Brain pericyte (primary cell): ENCODE measurements at places on chromosomes 3 and 15.
A peak's percentile ranks its signal among the peaks of the same experiment; 100 is the strongest.

- DNase-seq = no peak
These were observed 17.6 kb upstream of the TRAT1 start for GRCh38 chr3:108804966-108805365.

DNA sequence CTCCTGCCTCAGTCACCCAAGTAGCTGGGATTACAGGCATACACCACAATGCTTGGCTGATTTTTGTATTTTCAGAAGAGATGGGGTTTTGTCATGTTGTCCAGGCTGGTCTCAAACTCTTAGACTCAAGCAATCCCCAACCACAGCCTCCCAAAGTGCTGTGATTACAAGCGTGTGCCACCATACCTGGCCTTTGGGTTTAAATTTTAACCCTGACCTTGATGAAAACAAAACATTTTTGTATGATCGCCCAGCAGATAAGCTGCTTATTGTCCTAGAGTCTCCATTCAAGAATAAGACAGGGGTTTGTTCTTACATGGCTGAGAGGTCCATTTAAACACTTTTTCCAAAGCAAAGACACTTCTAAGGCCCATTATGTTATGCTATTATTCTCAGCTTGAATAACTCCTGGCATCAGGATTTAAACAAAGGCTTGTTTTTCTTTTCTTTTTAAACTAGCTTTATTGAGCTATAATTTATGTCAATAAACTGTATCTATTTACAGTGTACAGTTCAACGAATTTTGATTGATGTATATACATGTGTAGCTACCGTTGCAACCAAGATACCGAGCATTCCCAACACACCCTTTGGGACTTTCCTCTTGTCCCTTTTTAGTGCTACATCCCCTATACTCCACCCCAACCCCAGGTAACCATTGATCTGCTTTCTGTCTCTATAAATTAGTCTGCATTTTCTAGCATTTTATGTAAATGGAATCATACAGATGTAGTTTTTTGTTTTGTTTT lies 1.4 kb upstream of the MUC13 start:
- DNase-seq = no peak

- DNase-seq = peak; percentile 58
These were observed 54.6 kb upstream of the MYZAP start for GRCh38 chr15:57537072-57537471.

GRCh38 chr3:72724070-72724469 lies 124.2 kb downstream of the SHQ1 start:
- no peak for DNase-seq

- no peak for DNase-seq
These were observed 1089.8 kb downstream of the TUSC7 start for GRCh38 chr3:117799387-117799735.

- DNase-seq = no peak
These were observed 32.8 kb upstream of the MRPL3 start for GRCh38 chr3:131535596-131535995.

- DNase-seq = no peak
These were observed 259.3 kb downstream of the MAGI1 start for GRCh38 chr3:65779390-65779789.

DNA sequence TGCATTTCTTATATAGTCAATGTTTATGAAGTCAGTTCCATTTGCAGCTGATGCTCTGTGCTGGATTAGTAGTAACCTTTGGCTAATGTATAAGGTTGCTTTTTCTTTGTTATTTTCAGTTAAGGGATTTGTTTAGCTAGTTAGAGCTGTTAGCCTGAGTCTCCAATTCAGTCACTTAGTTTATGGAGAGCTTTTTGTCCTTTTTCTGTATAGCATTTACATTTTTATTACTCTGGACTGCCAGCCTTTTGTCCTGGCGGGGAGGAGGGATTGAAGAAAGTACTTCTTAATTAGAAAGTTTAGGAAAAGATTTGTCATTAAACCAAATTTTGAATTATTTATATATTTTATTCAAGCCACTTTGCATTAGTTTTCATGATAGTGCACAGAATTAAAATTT lies 52.0 kb downstream of the DNAJC13 start:
- no peak for DNase-seq

- no peak for DNase-seq
These were observed 431.6 kb upstream of the RASGRP1 start for GRCh38 chr15:38996111-38996631.

GRCh38 chr15:31267161-31268107 lies 59.2 kb upstream of the KLF13 start:
- DNase-seq = no peak

GRCh38 chr3:121976727-121977126 lies 45.3 kb downstream of the ILDR1 start:
- no peak for DNase-seq

GRCh38 chr3:64818196-64818595 lies 130.4 kb upstream of the ADAMTS9 start:
- DNase-seq = no peak

- DNase-seq = no peak
These were observed 191.7 kb upstream of the TPM1 start for GRCh38 chr15:62850791-62851291.

DNA sequence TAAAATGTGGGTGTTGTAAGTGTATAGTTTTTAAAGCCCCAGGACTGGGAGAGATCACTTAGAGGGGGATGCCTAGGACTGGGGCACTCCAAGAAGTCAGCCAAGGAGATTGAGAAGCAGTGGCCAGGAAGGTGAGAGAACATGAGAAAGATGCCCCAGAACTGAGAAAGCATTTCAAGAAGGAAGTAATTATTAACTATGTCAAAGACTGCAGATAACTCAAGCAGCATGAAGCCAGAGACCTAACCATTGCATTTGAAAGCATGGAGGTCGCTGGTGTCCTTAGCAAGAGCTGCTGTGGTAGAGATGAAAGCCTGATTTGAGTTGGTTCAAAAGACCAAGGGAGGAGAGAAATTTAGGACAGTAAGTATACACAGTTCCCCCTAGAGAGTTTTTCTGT lies 30.6 kb upstream of the SLC2A2 start:
- no peak for DNase-seq

- DNase-seq = no peak
These were observed 4.1 kb upstream of the EOMES start for GRCh38 chr3:27726240-27726639.

- DNase-seq = no peak
These were observed 1047.0 kb downstream of the TUSC7 start for GRCh38 chr3:117756563-117756962.

GRCh38 chr15:95032156-95032555 lies 800.8 kb downstream of the MCTP2 start:
- DNase-seq = no peak

GRCh38 chr3:124826703-124827102 lies 60.5 kb downstream of the ITGB5 start:
- DNase-seq = no peak

DNA sequence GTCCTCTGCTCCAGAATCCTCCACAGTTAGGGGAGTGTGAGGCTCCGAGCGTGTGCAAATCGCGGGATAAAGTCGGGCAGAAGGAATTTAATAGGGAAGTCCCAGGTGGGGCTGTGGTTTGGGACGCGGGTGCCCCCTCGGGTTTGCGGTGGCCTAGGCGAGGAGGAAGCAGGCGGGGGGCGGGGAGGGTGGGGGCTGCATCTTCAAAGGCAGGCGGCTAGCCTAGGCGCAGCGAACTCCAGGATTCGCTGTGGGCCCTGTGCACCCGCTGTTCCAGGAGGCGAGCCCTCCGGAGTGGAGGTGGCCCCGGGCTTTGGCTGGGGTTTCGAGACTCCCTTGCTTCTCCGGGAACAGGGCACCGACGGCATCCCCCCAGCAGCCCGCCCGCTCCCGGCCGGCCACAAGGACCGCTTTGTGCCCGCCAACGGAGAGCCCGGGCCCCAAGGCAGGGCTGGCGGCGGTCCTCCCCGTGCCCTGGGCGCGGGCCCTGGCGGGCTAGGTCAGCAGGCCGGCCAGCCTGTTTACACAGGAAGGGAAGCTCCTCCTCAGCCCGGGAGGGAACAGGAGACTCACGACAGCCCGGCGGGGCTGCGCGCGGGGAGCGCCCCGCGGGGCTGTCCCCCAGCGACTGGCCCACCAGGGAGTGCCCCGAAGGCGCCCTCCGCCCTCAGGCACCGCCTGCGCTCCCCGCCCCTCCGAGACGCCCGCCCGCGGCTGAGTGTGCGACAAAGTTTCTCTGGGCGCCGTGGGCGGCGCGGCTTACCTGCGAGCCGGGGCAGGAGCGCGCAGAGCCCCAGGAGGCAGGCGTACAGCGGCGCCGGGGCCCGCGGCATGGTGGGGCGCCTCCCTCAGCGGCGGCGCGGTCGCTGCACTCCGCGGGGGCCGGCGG lies 753 bp downstream of the ITGB5 start:
- no peak for DNase-seq
